ENCODE measurements at places on chromosomes 5 and 9.

DNA sequence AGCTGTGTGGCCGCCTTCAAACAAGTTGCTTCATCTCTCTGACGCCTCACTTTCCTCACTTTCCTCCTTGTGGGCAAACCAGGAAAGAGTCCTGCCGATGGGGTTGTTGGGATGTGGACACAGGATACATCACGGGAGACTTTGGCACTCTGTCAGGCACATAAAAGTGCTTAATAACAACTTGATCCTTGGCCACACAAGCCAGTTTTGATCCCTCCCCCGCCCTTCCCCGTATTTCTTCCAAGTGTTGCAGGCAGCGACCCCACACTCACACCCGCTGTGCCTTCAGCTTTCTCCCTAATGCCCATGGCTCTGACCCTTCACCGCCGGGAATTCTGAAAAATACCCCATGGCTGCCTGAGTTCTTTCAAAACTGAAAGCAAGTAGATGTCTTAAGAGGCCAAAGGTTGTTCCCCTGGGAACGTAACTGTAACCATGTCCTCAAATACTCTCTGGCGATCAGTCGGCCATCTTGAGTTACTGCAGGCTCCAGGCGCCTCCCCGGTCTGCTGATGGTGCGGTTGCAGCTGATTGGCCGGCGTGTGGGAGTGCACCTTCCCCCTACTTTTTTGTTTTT lies 59.8 kb downstream of the ARHGEF37 start:
- no peak for DNase-seq

DNA sequence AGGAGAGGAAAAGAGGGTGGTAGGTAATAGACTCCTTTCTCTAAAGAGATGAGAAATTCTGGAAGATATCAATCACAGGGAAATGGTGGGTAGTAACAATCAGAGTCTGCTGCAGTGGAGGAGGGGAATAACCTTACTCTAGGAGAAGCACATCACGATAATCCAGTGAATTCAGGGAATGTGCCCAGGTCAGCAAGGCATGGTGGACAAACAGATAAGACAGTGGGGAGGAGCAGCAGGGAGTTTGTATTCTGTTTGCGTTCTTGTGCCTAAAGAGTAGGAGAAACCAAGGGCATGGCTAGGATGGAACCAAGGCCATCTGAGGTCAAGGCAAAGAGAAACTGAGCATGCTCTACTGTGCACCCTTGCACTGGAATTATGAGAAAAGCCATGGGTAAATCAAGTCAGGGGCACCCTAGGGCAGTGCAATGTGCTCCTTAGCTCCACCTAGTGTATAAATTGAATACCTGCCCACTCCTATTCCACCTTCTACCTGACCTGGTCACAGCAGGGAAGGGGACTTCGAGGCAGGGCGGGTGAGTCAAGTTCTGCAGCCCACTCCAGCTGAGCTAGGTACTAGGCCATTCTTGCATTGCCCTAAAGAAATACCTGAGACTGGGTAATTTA lies 31.6 kb downstream of the RETREG1 start:
- no peak for DNase-seq

DNA sequence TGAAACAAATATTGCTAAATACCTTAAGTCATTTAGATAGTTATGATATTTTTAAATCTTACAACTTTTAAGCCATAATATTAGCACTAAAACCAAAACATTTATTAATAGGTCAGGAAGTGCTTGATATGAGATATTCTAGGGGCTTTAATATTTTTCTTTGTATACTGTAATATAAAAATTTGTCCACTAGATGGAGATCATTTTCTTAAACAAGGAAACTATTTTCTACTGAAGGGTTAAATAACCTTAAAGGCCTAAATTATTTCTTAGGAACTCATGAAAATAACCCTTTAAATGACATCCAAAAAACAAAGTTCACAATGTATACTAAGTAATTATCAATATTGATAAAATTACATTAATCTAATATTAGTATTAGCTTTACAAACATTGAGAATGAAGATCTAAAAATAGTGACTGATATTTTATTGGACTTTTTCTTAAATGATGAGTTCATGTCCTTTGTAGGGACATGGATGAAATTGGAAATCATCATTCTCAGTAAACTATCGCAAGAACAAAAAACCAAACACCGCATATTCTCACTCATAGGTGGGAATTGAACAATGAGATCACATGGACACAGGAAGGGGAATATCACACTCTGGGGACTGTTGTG lies 635.7 kb downstream of the RAB3C start:
- no peak for DNase-seq

DNA sequence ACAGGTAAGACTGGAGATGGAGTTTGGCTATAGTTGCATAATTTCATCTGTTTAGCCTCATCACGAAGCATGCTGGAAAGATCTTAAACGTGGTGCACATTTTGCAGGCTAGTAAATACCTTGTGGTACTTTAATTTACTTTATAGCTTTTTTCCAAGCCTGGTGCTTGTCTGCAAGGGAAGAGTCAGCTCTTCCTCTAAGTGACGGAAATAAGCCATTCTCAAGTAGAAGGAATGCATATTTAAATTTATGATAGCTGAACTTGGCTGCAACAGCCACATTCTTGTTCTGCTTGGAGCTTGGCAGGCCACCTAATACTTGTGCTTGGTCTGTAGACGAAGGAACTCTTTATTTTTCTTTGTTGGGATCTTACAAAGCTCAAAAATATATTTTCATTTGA lies 188.0 kb upstream of the PIK3R1 start:
- DNase-seq, result no peak

GRCh38 chr9:4933177-4933576 lies 51.9 kb upstream of the JAK2 start:
- no peak for DNase-seq

GRCh38 chr5:88515881-88516819 lies 247.5 kb upstream of the TMEM161B start:
- DNase-seq, result no peak

DNA sequence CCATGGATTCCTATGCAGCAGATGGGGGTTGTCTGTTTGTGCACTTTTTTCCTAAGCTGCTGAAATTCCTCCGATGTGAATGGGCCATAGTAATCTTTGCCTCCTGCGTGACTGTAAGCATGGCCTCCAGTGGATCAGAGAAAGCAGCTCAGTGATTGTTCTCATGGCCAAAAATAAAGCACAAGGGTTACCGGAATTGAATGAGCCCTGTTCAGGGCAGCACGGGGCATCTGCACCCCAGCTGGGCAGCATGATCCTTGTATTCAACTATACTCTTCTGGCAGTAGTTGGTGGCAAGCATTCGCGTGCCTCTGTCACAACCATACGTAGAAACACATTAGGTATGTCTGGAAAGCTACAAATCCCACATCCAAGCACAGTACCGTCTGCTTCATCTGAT lies 193.9 kb downstream of the RORB start:
- DNase-seq, result no peak

DNA sequence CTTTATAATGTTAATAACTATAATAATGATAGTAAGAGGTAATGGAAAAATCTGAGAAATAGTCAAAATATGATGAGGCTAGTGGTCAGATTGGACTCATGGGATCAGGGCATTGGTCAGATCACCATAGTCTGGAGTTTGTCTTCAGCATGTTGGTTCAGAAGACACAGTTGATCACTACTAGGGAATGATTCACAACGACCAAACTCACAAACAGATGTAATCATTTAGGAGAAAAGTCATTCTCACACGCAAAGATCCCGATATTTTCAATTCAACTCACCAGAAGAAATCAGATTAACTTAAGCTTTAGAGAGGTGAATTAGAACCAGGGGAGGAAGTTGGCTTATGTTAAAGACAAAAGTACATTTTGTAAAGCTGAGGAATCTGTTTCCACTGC lies 131.8 kb downstream of the LURAP1L start:
- no peak for DNase-seq

- no peak for DNase-seq
Observed at GRCh38 chr5:163633926-163634460, 128.6 kb downstream of the MAT2B start.

- no peak for DNase-seq
Observed at GRCh38 chr5:178366998-178367735, 134.6 kb upstream of the PHYKPL start.

- no peak for DNase-seq
Observed at GRCh38 chr9:118651511-118651910, 717.7 kb downstream of the BRINP1 start.

DNA sequence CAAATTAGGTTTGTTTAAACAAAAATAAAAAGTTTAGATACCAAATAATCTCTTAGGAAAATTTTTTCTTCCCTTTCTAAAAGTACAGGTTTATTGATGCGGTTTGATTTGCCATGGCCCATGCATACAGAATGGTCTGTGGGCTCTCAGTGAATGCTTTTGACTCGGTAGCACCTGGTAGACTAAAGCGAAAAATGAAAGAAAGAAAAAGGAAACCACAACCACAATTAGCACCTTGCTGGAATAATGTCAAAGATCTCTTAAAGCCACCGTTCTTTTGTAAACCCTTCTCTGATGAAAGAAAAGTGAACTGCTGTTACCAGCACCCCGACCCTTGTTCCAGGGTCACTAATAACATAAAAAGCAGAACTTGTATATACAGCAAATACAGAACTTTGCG lies 157.9 kb downstream of the NFIB start:
- DNase-seq, result no peak

DNA sequence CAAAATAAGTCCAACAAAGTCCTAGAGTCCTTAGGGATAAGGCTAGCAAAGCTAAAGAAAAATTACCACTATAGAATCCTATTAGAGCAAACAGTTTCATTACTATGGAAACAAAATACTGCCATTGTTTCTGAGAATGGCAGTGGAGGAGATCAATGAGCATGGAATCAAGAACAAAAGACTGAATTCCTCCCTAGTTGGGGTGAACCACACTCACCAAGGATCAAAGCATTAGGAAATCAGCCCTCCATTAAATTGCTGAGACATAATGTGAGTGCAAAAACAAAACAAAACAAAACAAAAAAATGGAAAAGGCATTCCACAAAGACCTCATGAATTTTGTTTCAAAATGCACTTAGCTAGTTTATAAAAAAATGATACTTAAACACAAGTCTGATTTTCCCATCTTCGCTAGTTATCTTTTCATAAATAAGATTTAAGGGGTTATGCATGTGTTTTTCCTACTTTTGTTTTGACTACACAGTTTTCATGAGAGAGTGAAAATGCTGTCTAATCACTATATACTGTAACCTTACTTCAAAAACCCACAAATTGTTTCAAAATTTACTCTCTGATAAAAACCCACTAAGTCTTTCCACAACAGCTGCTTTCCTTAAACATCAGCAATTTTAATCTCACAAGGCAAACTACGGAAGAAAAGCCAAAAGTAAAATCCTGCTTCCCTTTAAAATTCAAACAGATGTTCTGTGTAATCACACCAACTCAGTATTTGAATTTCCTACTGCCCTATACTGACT lies 9.7 kb downstream of the SERINC5 start:
- DNase-seq, result no peak

DNA sequence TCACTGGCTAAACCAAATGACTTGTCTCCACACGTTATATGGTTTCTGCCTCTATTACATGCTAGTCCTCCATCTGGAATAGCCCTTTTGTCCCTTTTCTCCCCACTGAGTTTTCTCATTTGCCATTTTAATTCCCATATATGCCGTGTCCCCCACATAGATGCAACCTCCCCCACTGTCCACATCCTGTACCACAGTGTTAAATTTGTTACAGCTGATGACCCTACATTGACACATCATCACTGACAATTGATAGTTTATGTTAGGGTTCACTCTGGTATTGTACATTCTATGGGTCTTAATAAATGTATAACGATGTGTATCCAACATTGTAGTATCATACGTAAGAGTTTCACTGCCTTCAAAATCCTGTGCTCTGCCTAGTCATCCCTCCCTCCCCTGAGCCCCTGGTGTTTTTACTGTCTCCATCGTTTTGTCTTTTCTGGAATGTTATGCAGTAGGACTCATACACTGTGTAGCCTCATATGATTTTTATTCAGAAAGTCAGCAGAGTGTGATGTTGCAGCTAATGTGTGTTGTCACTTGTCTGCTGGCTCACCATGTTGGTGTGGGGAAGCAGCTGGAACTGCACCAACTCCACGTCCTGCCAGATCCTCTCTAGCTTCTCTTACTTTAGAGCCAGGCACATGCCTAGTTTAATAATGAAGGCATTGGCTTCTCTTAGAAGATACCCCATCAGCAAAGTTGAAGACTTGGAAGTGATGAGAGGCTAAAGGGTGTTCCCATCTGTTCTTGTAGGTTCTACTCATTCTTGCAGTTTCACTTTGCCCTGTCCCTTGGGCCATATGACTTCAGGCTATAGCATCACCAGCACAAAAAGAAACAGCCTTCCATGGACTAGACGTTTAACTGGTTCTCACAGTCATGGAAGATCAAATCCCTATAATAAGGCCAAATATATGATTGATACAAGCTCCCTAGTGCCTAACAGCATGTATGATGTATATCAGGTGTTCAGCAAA lies 30.2 kb downstream of the LRRC70 start:
- no peak for DNase-seq

GRCh38 chr9:105425816-105426433 lies 21.9 kb upstream of the FSD1L start:
- no peak for DNase-seq

GRCh38 chr5:54360089-54360488 lies 49.7 kb upstream of the ARL15 start:
- no peak for DNase-seq

GRCh38 chr5:310941-311434 lies 10.5 kb upstream of the AHRR start:
- DNase-seq, result no peak

DNA sequence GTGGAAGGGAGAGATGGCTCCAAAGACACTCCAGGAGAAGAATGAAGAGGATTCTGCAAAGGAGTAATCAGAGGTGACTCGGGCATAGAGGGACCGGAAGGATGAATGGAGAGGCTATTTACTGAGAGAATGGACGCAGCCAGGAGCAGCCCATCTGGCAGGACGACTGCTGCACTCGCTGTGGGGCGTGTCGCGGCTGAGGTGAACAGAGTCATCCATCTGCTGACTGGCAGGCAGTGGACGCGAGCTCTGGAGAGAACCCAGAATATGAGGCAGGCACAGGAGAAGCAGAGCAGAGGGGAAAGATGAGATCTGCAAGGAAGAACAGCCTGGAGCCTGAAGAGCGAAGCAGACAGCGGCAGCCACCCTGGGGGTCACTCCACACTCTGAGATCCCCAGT lies 16.4 kb downstream of the FGF1 start:
- DNase-seq, result no peak

GRCh38 chr5:175001876-175002645 lies 277.7 kb downstream of the MSX2 start:
- no peak for DNase-seq

DNA sequence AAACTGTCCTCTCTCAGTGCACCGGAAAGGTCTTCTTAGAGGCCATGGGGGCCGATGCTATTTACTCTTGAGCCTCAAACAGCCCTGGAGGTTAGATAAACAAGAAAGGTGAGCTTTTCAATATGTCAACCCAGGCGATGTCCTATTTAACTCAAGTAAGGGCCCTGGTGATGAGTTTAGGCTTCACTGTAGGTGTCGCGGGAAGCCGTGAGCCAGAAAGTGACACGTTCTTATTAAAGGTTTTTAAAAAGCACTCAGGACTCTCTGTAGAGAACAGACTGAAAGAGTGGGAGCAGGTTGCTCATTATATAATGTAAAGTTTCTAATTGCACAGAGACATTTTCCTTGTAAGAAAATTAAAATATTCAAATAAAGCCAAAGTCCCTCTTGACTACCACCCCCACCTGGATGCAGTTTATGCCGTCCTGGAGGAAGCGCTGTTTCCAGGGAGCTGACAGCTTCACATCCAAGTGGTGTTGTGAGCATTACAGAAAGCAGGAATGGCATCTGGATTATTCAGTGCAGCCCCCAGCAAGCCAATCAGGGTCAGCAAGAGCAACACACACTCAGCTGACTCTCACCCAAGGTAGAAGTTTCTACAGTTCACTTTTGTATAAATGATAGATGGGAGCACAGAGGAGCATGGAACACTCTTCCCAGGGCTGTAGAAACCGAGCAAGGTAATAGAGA lies 280.3 kb downstream of the DRD1 start:
- no peak for DNase-seq

- DNase-seq, result no peak
Observed at GRCh38 chr5:115641948-115642347, 16.1 kb upstream of the TMED7 start.
